ENCODE measurements at places on chromosomes 6 and 20. TPM values are rescaled to one million over a fixed set of nuclear protein-coding genes. Genes with fewer than 3 reads are reported as not detected.

The NEU1 gene
- total RNA-seq: 30.8 TPM

The PM20D2 gene
- total RNA-seq: 17.3 TPM

The HLA-DRB1 gene
- not detected for total RNA-seq

The RBM38 gene
- 16.7 TPM for total RNA-seq

The CST2 gene
- total RNA-seq: not detected

The PXT1 gene
- not detected for total RNA-seq

The SAPCD1 gene
- 2.4 TPM for total RNA-seq

The SLC17A3 gene
- total RNA-seq: not detected

The GSTA3 gene
- not detected for total RNA-seq

The OPRM1 gene
- not detected for total RNA-seq

The SIGLEC1 gene
- total RNA-seq: not detected

The PTCHD4 gene
- total RNA-seq: 0.20 TPM

The SAYSD1 gene
- 8.5 TPM for total RNA-seq

The MMP24 gene
- total RNA-seq: 0.03 TPM

The ULBP1 gene
- total RNA-seq: 6.4 TPM

The NRN1 gene
- not detected for total RNA-seq

The HBS1L gene
- total RNA-seq: 86.9 TPM

The RIN2 gene
- 60.1 TPM for total RNA-seq

The OLIG3 gene
- total RNA-seq: not detected

The HDGFL1 gene
- total RNA-seq: not detected

The KIF25 gene
- not detected for total RNA-seq

The IRAK1BP1 gene
- 3.8 TPM for total RNA-seq

The ABHD12 gene
- total RNA-seq: 20.8 TPM

The TTBK1 gene
- 0.03 TPM for total RNA-seq

The TBCC gene
- 22.5 TPM for total RNA-seq

The ISM1 gene
- 2.6 TPM for total RNA-seq

The CTSA gene
- 37.3 TPM for total RNA-seq

The SIRPD gene
- total RNA-seq: not detected

The FUT9 gene
- not detected for total RNA-seq

The SDHAF4 gene
- total RNA-seq: 10.1 TPM

The INSM1 gene
- not detected for total RNA-seq

The RCAN2 gene
- total RNA-seq: not detected

The FKBP1C gene
- total RNA-seq: 3.1 TPM

The DEFB115 gene
- total RNA-seq: not detected

The SYNGAP1 gene
- 3.3 TPM for total RNA-seq

The MYBL2 gene
- 66.7 TPM for total RNA-seq

The RHAG gene
- not detected for total RNA-seq

The SHLD1 gene
- 1.8 TPM for total RNA-seq

The TNNC2 gene
- not detected for total RNA-seq

The ASIP gene
- not detected for total RNA-seq

The RRAGD gene
- 0.04 TPM for total RNA-seq

All from foreskin keratinocyte (primary cell).